NB4 (cell line): ENCODE measurements at places on chromosomes 4 and X.

GRCh38 chrX:49165901-49166881 lies 3.6 kb downstream of the MAGIX start:
- peak; percentile 97 for DNase-seq

- peak; percentile 48 for DNase-seq
These were observed 28.6 kb downstream of the FAM241A start for GRCh38 chr4:112173593-112174558.

DNA sequence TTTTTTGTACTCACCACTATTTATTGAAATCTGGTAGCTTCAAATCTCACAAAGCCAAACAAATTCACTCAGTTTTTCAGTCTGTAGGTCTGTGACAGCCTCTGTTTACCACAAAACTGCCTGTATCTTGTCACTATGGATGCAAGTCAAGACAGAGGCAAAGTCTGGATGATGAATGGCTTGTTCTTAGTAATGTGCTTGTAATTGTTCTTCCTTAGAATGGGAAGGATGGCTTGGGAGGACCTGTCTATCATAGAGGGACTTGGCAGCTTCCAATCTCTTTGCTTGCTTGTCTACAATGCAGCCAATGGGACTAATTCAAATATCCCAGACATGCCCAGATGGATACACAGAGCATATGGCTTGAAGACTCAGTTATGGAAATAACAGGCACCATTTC lies 141.2 kb upstream of the SCML1 start:
- DNase-seq: no peak

GRCh38 chr4:187478292-187479140 lies 517.1 kb upstream of the ZFP42 start:
- no peak for DNase-seq

DNA sequence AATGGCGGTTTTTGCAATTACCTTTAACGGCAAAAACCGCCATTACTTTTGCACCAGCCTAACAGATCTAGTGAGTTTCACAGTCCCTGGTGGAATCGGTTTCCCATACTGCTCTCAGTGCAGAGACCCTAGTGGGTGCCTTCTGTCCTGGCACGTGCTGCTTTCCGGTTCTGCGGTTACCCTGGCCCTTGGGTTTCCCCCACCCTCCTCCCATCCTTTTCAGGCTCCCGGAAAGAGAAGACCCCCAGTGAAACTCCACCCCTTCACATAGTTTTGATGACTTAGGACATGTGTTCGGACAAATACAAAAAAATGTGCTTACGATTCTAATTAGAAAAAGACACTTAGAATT lies 36.9 kb downstream of the NLGN3 start:
- peak; percentile 83 for DNase-seq

DNA sequence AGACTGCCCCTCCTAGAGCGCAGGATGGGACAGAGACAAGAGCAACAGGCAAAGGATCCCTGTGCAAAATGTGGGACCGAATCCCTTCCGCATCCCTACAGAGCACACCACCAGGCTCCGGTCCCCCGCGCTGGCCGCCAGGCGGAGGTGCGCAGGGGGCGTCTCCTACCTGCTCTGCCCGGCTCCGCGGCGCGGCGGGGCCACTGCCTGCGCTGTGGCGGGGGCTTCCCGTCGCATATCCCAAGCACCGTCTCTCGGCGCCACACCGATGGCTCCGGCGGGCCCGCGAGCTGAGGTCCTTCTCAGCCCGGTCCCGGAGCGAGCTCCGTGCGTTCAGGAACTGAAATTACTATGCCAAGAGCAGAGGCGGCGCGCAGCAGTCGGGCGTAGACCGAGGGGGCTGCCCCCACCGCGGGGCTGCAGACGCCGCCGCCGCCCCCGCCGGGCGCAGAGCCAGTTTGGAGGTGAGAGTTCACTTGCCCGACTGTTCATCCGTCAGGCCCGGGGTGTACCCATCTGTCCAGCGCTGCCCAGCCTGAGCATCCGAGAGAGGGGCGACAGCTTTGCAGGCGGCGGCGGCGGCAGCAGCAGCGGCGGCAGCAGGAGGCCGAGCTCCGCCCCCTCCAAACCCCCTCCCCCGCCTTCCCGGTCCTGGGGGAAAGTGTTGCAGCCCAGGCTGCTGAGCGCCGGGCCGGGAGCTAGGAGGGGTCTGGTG lies at the start of gene GPRIN3:
Gene GPRIN3 (minus strand): TSS at position 355 of the 715 bp plus-strand sequence. CDS start 57,690 bp downstream, outside the sequence.
- DNase-seq: no peak
